ENCODE measurements at places on chromosomes 7 and 10.

DNA sequence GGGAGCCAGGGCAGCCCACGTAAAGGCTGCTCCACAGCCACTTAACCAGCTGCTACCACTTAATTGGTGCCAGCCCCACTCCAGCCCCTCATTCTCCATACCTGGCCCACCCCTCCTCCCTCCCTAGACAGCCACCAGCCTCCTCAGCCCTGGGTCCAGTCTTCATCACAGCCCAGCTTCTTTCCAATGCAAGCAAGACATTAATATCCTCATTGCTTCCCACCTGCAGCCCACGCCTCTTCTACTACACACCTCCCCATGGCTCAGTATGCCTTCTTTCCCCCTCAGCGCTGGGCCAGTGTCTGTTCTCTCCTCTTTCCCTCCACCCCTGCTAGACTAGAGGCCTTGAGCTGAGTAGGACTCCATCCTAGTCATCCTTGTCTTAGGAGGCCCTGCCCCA, 33.5 kb upstream of the UNC5B start:
- DNase-seq, result no peak

DNA sequence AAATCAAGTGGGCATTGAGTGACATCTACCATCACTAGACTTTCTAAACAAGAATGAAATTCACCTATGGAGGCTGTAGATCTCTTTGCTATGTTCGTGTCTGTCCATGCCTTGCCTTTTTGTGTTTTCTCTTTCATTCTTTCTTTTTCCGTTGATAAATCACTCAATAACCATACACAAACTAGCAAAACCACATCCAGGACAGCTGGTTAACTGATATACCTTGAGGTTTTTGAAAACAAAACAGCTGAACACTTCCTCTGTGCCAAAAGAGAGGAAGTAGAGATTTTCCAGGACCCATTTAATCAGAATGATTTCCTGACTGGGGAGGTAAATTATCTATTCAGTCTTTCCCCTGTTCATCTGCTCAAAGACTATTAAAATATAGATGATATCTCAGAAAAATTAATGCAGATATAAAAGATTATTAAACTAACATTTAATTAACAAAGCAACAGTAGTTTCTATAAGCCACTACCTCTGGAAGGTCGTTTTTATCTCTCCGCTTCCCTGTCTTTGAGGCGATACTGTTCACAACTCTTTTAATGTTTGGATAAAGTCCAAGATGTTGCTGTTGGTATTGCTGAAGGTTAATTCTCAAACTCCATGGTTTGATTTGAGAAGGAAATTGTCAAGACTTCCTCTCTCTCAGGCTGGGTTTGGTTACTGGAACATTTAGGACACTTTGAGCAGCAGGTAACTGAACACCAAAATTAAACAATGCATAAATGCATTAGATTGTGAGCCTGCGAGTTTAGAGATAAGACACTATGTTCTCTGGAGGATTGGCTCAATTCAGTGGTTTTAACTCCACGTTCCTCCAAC, 24.4 kb upstream of the C10orf67 start:
- no peak for DNase-seq

GRCh38 chr7:214410-215212, 22.2 kb downstream of the FAM20C start:
- DNase-seq, result no peak

- no peak for DNase-seq
These were observed 36.9 kb upstream of the EGFR start for GRCh38 chr7:54981913-54982312.

GRCh38 chr7:130479716-130480400, 12.0 kb upstream of the MEST start:
- DNase-seq, result no peak

- DNase-seq, result no peak
These were observed 370.7 kb downstream of the PPP1R3A start for GRCh38 chr7:113548137-113548536.

DNA sequence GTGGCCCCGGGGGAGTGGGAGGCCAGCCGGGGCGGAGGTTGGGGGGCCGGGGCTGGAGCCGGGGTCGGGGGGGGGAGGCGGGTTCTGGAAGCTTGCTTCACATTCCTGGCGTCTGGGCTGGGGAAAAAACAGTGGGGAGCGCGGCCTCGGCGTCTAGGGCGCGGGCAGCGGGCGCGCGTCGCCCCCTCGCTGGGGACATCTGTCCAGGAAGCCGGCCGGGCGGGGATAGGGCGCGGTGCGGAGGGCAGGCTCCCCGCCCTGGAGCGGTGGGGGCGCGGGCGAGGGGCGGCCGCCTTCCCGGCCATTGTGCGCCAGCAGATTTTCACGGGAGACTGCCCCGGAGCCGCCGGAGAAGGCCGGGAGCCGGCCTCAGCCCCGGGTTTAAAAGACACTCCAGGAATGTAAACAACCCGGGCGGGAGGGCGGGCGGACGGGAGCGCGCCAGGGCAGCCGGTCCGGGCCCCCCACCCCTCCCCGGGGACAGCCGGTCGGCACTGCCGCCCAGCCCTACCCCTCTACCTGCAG, 1.4 kb downstream of the ZMIZ1 start:
- DNase-seq, result no peak

DNA sequence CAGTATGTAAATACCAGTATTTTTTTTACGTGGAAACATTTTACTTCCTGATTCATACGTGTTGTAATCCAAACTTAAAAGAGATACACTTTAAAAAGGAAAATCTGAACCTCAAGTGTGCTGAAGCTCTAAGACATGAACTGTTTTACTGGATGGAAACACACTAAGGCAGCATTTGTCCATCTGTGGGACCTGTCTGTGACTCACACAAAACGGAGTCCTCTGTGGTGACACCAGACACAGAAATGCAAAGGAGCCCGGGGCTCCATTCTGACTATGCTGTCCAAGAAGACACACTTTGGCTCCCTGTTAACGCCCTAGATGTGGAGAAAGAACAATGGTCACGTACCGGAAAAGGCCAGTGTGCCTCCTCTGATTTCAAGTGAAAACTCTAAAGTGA, 23.9 kb downstream of the RNF133 start:
- DNase-seq, result no peak

- no peak for DNase-seq
These were observed 1.8 kb upstream of the CHN2 start for GRCh38 chr7:29192811-29193210.

- no peak for DNase-seq
These were observed 378.4 kb upstream of the SEMA3D start for GRCh38 chr7:85565276-85565675.

Measured in LNCaP clone FGC (cell line).